ENCODE measurements at places on chromosomes 2 and 18.

GRCh38 chr18:39772155-39772919 lies 2182.7 kb upstream of the PIK3C3 start:
- DNase-seq = no peak

DNA sequence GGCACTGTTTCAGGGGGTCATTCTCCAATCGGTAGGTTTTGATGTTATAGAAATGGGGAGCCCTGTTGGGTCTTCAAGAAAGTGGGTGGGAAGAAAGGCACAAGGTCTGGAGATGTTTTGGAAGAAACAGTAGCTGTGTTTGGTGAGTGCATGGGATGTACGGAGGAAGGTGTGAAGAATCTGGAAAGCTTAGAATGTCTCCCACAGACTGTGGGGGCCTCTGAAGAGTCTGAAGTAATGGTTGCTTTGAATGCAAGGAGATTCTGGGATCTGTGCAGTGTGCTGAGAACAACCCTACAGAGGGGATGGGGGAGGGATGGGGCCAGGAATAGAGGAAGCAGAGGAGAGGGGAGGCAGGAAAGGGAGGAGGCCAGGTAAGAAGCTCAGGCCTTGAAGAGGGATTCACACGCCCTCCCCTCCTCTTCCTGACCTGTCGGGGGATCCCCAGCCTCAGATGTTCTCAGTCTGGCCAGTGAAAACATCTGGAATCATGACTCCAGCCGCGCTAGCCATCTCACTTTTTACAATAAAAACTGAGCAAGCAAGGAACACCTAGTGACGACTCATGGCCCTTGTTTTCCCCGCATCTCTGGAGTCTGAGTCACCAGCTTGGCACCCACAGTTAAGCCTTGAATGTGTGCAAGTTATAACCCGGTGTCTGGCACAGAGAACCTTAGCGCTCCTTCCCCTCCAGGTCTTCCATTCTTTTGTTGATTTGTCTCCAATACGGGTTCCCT lies 74.2 kb downstream of the SH3BP4 start:
- no peak for DNase-seq

DNA sequence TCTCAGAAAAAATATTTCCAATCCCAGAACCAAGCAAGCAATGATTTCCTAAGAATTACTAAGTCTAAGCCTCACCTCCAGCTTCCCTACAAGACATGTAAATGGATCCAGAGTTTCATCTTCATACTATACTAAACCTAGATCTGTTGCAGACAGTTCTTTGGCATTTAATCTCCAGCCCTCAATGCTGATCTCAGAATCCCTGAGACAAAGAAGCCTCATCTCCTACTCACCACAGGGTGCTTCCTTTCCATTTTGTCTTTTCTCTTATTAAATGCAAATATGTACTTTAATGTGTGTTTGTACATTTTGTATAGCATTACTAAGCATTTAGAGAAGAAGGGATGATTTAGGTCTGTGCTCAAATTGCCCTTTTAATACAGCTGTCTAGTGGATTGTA lies 954.9 kb downstream of the TDRD15 start:
- no peak for DNase-seq

DNA sequence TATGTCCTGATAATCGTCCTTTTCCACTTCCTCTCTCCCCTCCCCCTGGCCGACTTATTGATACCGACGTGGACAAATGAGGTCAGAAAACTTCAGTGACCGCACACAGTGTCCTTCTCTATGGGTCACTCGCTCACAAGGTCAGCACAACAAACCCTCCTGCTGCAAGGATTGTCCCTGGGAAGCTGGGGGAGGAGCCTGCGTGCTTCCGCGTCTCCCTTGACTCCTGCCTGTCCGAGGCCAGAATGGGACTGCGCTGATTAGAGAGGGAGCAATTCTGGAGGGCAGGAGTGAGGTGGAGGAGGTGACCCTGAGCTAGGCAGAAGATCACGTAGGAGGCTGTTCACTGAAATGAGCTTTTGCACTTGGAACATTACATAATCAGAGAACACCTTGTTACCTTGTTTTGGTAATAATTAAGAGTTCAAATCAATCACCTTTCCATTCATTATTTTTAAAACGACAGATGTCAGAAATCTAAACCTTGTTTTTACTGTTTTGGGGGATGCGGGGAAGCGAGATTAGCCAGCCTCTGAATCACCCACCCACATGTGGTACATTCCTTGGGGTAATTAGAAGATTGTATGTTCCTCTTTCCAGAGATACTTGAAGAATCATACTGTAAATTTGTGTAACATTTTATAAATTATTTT lies 70.6 kb downstream of the CTAGE1 start:
- DNase-seq = no peak

DNA sequence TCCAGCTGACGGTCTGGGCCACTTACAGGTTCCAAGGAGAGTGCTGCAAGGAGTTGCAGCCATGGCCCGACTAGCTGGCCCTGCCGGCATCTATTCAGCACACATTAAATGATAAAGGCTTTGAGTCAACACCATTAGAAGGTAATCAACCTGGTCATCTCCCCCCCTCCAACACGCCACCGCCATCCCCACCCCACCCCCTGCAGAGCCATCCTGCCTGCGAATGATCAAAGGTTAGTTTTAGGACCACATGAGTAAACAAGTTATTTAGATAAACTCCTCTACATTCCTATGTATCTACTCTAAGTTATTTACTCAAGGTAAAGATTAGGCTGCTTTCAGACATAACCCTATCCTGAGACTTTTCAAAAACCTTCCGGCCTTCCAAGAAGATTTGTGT lies 349.3 kb upstream of the SLC39A10 start:
- DNase-seq = no peak
